ENCODE measurements at places on chromosomes 4 and X.

GRCh38 chr4:111128327-111128726 is 505.4 kb upstream of the PITX2 start:
- DNase-seq: no peak

DNA sequence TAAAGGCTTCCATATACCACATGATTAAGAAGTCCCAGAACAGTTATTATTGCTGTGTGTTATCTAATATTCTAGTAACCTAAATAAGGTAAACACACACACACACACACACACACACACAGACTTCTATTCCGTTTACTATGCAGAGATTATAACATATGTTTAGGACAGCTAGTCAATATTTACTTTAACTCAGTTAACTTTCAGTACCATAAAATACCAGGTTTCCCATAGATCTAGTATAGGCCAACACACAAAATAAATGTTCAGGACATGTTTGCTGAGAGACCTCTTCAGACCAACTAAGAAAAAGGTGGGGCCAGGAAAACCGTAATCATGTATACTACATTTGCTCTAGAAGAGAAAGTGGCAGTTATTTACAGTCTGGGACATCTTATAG is 365.5 kb downstream of the KLHL13 start:
- no peak for DNase-seq

DNA sequence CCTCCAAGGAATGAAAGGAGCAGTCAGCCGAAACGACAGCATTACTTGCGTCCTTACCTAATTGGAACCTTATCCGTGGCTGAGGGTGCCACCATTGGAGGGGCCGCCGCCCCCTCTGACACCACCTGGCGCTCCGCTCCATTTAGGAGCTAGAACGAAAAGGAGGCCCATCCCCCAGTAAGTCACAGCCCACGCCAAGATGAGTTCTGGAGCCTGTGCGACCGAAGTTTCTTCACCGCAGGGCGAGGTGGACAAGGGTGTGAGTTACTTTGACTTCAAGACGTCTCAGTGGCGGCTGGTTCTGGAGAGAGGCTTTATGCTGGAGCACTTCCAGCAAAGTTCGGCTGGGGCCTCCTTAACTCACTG is 729 bp upstream of the IRF2 start:
- DNase-seq: no peak

DNA sequence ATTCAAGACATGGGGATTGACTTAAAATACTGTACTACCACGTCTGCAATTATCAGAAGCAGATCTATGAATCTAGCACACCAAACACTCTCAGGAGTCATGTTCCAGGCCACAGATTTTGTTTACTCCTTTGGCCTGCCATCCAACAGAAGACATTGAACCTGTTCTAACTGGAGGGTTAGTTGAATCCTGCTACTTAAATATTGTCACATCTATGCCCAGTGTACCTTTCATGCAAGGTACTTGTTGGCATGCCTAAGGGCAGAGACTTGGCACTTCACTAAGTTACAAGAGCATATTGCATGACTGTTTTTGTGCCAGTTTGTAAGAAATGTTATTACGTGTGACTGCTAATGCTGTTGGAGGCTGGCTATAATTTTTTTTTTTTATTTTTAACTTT is 126.9 kb upstream of the BCOR start:
- no peak for DNase-seq

DNA sequence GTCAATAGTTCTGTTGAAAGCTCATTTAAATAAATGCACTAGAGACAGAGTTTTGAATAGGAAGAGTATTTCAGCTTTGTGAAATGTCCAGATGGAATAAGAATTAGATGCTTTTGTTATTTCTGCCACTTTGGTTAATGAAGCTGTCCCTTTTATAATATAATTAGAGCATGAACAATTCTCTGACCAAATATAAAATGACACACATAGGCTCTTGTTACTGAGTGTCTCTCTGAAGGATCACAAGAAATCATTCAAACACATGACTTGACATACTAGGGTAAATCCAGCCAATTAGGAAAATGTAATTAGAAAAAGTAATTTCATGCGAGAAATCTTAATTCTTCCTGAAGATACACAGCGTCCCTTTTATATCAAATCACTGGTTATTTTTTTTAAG is 68.4 kb upstream of the DDIT4L start:
- DNase-seq: no peak

DNA sequence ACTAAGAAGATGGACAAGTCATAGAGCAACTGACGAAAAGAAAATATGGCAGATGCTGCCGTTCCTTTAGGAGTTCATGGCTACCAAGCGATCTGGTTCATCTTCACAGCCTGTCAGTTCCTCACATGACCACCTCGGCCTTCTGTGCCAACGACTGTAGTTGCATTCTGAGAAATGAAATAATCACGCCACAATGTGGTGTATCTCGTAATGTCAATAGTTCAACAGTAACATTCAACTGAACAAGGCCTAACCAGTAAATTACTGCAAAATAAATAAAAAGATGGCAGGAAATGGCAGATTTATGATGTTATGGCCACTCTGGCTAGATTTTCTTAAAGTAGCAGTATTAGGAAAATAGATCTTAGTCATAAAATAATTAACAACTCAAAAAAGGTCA is 4.4 kb downstream of the GPRIN3 start:
- no peak for DNase-seq

DNA sequence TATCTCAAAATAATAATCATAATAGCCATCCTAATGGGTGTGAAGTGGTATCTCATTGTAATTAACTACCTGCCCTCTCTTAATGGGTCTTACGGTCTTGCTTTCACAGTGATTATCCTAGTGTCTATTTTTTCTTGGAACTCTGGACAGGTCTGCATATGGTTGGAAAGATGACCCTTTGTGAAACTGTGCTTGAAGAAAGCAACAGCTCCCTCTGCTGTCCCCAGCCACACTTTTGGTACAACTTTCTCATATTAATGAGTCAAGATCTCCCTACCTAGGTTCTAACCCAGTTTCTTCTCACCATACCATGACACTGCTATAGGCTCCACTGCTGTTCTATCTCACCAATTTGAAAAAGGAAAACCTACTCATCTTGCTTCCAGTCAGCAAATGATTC is 2.4 kb downstream of the TFDP3 start:
- no peak for DNase-seq

DNA sequence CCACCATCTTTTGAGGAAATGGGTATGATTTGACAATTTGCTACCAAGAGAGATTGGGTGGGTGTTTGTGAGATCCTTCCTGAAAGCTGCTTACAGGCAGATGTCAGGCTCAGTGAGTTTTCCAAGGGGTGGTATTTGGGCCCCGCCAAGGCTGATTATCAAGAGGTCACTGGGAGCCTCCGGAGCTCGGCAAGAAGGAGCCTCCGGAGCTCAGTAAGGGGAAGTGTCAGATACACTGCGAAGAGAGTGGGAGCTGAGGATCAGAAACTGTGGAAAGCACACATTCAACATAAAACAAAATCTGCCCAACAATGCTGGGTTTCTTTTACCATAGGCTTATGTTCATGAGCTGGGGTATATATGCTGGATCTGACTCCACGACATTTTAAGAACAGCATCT is 714 bp downstream of the RTL3 start:
- DNase-seq: no peak

GRCh38 chrX:115900425-115900824 is 270.1 kb upstream of the AGTR2 start:
- no peak for DNase-seq

DNA sequence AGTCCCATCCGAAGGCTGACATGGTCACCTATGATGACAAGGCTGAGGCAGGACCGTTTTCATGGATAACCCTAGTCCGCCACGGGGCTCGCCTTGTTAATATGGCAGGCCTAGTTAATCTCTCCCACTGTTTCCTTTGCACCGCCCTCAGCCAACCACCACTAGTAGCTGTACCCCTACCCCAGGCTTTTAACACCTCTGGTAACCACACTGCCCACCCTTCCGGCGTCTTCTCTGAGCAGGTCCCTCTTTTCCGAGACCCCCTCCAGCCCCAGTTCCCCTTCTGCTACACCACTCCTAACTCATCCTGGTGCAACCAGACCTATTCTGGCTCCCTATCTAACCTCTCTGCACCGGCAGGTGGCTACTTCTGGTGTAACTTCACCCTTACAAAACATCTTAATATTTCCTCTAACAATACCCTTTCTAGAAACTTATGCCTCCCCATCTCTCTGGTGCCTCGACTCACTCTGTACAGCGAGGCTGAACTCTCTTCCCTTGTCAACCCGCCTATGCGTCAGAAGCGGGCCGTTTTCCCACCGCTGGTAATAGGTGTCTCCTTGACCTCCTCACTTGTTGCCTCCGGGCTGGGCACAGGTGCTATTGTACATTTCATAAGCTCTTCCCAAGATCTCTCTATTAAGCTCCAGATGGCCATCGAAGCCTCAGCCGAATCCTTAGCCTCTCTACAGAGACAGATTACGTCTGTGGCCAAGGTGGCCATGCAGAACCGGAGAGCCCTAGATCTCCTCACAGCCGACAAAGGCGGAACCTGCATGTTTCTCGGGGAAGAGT is 964.4 kb downstream of the RPA4 start:
- no peak for DNase-seq

GRCh38 chr4:170229006-170229405 is 139.2 kb upstream of the AADAT start:
- no peak for DNase-seq

GRCh38 chr4:128244379-128244778 is 43.2 kb downstream of the PGRMC2 start:
- DNase-seq: no peak

- no peak for DNase-seq
These were observed 175.3 kb upstream of the PCDH18 start for GRCh38 chr4:137707626-137708025.

DNA sequence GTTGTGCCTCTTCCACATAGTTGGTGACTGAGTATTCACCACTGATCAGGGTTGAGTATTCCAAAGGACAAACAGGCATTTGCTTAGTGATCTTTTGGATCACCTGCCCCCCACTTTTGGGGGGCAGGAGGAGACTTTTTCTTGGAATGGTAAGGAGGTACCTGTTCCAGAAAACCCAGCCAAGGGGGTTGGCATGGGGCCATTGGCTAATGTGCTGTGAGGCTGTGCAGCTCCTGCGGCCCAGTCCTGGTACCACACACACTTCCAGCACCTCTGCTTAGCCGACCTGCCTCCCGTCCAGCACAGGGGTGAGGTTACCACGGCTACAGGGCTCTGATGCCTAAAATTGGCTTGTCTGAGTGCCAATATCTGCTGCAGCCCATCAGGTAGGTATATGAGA is 40.1 kb upstream of the MGST2 start:
- no peak for DNase-seq

- no peak for DNase-seq
These were observed 16.2 kb downstream of the PRKX start for GRCh38 chrX:3697220-3697684.

GRCh38 chr4:107520368-107520767 is 199.7 kb downstream of the PAPSS1 start:
- DNase-seq: no peak

DNA sequence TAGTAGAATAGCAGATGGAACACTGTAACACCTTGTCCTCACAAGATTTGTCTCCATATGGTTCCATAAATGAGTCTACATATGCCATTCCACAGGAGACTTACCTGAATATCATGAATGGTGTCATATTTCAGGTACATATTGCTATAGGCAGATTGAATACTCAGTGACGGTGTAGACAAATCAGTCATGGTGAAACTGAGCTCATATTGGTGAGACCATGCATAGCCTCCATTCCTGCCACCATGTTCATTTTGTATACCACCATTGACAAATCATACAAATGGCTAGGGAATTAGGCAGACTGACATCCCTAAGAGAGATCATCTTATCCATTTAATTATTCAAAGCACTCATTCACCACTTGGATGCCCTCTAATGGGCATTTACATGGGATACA is 38.0 kb upstream of the SPP1 start:
- no peak for DNase-seq

DNA sequence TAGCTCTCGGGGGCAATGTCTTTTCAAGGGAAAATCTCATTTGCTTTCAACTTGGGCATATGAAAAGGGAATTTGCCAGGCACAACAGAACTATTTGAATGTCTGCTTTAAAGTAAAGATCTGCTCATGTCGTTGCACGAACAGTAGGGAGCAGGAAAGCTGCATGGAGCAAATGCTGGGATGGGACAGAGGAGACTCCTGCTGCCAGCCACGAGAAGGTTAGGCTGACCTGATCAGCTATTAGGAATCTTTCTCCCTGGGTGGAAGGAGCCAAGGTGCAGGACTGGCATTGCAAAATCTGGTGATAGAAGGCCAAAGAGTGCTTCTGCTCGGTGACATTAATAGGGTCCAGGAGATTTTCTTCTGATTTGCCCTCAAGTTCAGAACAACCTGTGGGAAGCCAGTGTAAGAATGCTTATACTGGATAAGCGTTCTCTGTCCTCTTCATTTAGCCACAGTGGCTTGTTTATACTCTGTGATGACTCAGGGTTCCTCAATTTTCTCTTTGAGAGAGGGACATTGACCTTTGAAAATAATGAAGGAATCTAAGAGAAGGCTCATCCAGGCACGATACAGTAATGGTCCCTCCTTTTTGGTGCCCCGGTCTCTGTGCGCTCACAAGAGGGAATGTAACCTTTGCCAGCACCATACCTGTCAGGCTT is 22.9 kb downstream of the FHL1 start:
- no peak for DNase-seq

Measured in NCI-H774 (cell line).